D721Med (cell line): ENCODE measurements at places on chromosomes 5 and 9.

GRCh38 chr9:316382-316965, 101.8 kb downstream of the DOCK8 start:
- no peak for DNase-seq

DNA sequence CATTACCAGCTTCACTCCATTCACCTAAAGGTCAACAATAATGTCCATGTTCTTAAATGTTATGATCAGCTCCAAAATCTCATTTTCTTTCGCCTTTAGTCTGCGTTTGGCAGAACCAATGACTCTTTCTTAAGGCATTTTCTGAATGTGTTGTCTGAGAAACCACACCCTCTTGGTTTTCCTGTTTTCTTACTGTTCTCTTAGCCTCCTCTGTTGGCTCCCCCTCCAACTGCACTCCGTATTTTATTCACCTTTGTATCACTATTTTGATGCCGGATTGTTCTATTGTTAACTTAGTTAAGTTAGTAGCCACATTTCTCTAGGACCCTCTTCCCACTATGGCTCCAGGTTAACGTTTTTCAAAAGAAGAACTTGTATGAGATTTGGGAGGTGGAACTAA, 185.6 kb downstream of the DMAC1 start:
- DNase-seq, result no peak

- no peak for DNase-seq
These were observed 444.2 kb upstream of the RIOK2 start for GRCh38 chr5:97627272-97627671.

DNA sequence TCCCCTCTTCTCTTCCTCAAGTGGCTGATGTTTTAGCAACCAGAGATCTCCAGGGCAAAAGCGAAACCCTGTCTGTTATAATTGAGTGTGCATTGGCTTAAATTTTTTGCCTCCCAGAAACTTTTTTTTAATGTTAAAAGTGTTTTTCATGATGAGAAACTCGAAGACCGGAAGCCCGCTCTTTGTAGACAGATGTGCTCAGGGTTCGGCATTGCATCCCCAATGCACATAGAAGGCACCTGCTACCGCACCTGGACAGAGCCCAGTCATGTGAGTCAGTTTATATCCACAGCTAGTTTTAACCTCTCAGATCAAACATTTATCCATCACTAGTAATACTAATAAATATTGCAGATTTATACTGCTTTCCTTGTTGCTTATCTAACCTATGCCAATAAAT, 19.5 kb upstream of the NADK2 start:
- DNase-seq, result no peak

DNA sequence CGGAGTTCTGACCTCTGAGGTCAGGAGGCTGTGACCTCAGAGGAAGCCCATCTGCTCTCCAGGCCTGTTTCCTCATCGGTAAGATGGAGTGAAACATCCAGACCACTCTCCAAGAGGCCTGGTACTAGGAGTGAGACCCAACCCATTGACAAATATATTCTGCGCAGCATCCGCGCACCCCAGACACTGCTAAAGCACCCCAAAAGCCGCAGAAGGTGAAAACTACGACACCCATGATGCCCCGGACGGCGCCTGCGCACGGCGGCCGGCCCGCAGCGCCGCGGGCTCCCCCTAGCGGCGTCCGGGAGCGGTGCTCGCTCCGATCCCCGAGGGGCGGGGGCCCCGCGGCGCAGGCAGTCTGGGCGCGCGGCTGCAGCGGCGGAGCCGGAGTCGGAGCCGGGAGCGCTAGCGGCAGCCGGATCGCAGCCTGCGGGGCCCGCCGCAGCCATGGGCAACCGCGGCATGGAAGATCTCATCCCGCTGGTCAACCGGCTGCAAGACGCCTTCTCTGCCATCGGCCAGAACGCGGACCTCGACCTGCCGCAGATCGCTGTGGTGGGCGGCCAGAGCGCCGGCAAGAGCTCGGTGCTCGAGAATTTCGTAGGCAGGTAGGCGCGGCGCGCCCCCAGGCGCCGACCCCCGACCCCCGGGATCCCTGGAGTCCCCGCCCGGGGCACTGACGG, at the start of gene DNM1:
TSS of gene DNM1 (plus strand) at position 356 of the 683 bp plus-strand sequence. CDS start at position 448, 92 bp downstream.
- peak; percentile 86 for DNase-seq

- DNase-seq, result no peak
These were observed 677.1 kb downstream of the DTWD2 start for GRCh38 chr5:118311103-118311819.

DNA sequence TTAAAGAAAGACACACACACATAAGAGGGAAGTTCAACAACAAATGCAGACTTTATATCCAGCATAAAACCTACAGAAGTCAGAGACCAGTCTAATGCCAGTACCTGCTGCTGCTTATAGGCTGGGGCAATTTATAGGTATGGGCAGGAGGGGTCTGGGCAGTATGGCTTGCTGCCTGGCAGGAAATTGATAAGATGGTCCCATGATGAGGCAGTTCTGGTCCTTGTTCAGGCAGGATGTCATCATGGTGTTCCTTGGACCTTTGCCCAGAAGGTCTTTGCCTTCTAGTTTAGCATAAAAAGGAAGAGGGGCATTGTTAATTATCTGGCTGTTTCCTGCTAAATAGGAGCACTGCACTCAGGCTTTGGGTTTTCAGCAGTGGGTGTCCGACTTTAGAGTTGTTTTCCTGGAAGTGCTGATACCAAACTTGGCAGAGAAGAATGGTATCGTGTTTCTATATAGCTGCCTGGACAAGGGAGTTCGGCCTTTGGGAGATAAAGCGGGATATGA, 10.4 kb upstream of the PDCD1LG2 start:
- DNase-seq, result no peak

DNA sequence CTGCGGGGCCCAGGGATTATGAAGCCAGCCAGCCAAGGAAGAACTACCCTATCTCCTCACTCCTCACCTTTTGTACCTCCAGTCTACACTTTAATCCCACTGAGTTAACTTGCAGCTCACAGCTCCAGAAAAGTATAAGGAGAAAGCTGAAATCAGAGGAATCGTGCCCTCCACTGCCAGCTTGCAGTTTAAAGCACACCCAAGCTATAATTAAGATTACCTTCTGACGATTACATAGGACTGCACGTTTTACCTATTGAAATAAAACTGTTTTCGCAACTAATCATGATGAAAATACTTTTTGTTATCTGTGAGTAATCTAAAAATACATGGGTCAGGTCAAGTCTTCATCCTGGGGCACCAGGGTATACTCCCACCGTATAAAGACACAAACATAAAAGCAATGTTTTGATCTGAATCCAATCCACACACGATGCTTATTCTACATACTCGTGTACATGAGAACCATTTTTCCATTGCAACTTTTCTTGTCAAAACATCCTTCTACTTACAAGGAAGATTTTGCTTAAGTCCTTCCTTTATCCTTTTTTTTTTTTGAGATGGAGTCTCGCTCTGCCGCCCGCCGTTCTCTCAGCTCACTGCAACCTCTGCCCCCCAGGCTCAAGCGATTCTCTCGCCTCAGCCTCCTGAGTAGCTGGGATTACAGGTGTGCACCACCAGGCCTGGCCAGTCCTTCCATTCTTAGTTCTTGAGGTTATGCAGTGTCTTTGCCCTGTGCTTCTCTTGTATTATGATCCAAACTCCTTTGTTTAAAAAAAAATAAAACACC, 7.6 kb downstream of the RPL37 start:
- no peak for DNase-seq

DNA sequence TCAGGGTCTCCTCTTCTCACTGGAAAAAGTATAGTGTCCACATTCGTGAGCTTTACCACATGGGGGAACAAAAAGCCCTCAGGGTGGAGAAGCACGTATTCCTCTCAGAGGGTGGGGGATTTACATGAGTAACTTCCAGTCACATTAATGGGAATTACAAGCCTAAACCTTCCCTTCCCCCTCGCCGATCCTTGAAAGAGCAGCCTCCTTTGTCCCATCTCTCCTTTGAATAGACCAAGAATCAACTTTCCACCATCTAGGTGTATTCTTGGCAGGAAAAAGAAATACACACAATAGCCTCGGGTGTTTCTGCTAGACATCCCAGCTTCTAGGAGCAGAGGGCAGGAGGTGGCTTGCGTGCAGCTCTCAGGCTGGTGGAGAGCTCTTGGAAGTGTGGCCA, 144.4 kb downstream of the ZNF462 start:
- DNase-seq, result no peak
